ENCODE measurements at places on chromosomes 1 and 21.

- DNase-seq, result peak; percentile 56
Measured at GRCh38 chr1:22414244-22414751, 37.4 kb upstream of the ZBTB40 start.

- no peak for DNase-seq
Measured at GRCh38 chr1:82411605-82412004, 610.9 kb downstream of the ADGRL2 start.

GRCh38 chr1:182783068-182783467 lies 6.5 kb upstream of the NPL start:
- DNase-seq, result no peak

DNA sequence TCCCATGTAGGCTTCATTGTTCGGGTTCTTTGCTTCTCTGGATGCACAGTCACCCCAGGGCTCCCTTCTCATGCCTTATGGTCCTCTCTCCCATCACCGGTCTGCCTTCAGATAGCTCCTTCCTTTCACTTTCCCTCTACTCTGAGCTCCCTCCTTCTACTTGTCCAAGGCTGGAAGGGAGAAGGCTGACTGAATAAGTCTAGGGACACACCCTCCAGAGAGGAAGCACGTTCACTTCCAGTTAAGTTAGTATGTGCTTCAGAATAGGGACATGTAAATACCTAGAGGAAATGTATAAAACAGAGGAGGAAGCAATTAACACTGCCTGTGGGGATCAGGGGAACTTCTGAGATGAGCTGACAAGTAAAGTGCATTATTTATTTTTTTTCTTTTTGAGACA lies 23.5 kb downstream of the CXADR start:
- no peak for DNase-seq

GRCh38 chr1:8063298-8064036 lies 37.4 kb upstream of the ERRFI1 start:
- no peak for DNase-seq

DNA sequence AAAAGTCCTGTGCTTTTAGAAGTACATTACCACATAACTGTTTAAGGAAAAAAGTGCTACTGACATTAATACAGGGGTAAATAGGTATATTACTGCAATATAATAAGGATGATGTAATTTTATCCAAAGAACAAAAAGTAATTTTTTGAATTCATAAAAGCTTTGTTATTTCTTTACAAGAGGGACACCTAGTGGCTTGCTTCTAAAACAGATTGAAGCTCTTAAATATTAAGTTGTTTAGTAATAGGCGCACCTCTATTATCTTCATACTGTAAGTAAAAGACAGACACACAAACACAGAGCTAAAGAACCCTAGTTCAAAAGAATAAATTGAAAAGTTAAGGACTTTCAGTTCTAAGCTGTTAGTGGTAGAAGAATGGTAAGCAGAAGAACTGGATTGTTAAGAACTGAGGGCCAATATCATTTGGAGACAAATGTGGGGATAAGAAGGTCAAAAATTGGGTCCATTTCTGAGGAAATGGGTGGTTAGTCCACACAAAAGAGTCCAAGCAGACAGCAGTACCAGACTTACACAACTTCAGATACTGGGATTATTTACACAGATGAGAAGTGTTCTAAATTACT lies 15.4 kb downstream of the ZNHIT6 start:
- DNase-seq, result no peak

DNA sequence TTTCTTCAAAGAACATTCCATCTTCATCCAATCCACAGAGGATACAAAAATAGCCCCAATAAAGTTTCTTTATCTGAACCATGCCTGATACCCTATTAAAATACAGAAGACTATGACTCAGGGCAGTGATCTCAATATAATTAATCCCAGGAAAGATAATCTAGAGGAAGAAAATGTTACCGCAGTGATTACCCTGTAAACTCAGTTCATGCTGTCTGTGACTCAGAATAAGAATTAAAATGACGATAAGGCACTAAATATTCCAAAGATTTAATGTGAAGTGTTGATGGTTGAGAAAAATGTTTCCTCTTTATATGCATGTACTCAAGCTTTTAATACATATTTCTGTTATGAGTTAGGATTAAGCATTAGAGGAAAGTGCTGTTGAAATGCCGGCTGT lies 88.6 kb upstream of the LYPLAL1 start:
- DNase-seq, result no peak

DNA sequence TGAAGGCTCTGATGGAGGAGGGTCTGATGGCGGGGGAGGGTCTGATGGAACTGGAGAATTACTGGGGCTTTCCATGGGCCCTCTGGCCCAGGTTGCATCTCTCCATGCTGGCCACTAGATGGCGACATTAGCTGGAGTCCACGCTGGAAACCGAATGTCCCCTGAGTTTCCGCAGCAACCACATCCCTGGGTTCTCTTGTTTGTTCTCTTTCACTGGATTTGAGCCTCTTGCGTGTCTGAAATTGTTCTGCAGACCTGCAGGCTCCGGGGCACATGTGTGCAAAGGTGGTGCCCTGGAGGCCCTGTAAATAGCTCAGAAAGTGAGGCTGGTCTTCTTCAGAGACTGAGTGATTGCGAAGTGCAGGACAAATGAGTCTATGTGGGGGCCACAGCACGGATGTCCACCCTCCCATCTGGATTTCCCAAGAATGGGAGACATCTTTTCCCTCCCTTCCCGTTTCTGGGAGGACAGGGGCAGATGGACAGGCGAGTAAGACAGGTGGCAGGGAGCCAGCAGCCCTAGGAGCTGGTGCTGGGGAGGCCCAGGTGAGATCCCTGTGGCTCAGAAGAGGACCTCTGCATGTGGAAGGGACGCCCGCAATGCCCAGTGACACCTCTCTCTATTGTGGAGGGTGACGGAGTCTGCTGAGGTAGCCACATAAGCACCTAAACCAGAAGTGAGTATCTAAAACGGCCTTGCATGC lies 73.2 kb upstream of the ABCG1 start:
- DNase-seq, result peak; percentile 49

DNA sequence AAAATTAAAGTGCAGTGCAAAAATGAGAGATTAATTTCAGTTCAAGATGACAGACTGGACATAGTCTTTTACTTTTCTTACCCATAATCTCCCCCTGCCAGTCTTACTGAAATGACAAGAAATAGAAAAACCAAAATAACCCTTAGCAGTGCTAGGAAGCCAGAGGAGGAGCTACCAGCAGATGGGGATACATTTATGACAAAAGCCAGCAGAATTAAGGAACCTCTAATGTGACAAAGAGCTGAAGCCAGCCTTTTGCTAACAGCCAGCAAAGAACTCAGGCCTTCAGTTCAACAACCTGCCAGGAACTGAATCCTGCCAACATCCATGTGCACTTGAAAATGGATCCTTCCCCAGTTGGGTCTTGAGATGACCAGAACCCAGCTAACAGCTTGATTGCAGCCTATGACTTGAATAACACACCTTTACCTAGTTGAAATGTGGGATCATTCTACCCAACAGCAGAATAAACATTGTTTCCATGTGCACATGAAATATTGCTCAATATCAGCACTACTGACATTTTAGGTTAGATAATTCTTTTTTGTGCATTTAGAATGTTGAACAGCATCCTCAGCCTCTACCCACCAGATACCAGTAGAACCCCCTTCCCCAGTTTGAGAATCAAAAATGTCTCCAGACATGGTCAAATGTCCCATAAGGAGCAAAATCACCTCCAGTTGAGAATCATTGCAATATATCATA lies 7.9 kb upstream of the TRAF5 start:
- DNase-seq, result no peak

DNA sequence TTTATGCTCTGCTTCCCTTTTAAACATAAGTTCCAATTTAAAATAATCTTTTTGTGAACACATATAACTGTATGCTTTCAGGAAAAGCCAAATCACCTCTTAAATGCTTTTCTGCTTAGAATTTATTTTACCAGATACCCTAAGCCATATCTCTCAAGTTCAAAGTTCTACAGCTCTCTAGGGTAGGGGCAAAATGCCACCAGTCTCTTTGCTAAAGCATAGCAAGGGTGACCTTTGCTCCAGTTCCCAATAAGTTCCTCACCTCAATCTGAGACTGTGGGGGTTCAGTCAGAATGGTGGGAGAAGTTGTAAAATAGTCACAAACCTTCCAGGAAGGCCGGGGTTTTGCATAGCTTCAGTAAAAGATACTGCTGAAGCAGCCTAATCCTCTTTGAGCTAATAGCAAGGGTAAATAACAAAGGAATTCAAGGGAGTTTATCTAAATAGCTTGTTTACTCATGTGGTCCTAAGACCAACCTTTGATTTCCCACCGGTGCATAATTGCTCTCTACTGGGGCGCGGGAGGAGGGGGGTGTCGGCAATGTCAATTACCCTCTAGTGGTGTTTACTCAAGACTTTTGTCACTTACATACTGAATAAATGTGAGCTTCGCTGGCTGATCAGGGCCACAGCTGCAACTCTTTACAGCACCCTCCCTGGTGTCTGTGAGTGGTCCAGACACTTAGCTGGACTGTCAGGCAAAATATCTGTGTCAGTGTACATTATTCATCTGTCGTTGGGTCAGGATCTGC lies 1376.2 kb downstream of the NCAM2 start:
- DNase-seq, result peak; percentile 61

DNA sequence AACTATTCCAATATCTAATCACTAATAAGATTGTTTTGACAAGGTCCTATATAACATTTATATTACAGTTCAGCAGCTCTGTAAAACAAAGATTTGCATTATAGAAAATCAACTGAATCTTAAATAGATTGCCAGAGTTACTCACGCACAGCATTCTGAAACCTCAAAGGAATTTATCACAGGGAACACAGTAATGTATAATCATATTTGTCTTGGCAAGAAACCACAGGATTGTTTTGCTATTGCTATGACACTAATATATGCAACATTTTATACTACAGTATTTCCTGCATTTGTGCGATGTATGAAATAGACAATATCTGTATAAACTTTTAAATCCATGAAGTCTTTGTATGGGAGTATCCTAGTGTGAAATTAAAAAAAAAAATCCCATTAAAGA lies 101.4 kb downstream of the PLPPR5 start:
- DNase-seq, result no peak

DNA sequence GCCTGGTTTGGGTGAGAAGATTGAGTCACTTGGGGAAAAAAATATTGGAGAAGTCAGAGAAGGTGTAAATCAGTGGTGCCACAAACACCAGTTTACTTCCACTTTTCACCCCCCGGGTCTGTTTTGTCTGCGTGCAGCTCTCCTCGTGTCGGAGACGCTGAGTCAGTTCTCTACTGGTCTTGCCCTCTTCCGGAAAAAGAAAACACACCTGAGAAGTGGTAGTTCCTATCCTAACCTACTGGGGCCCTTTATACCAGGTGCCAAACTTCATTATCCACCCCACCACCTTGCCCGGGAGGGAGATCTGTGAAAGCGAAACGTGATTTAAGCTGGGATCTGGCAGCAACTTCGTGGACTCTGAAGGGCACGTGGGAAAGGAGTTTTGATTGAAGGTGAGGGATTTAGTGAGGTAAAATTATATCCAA lies 855 bp upstream of the IVNS1ABP start:
- DNase-seq, result no peak

GRCh38 chr1:47231301-47232186 lies 481 bp downstream of the TAL1 start:
- DNase-seq, result peak; percentile 74

GRCh38 chr1:227731241-227731677 lies 3.8 kb downstream of the JMJD4 start:
- no peak for DNase-seq

Measured in right lung (tissue), 10 donors.